ENCODE measurements at places on chromosomes 7 and 10.

- DNase-seq: no peak
Observed at GRCh38 chr7:82600531-82600930, 157.0 kb upstream of the CACNA2D1 start.

GRCh38 chr7:6530626-6531491, 20.4 kb downstream of the GRID2IP start:
- no peak for DNase-seq

GRCh38 chr10:555682-556350, 133.7 kb downstream of the DIP2C start:
- DNase-seq: no peak

DNA sequence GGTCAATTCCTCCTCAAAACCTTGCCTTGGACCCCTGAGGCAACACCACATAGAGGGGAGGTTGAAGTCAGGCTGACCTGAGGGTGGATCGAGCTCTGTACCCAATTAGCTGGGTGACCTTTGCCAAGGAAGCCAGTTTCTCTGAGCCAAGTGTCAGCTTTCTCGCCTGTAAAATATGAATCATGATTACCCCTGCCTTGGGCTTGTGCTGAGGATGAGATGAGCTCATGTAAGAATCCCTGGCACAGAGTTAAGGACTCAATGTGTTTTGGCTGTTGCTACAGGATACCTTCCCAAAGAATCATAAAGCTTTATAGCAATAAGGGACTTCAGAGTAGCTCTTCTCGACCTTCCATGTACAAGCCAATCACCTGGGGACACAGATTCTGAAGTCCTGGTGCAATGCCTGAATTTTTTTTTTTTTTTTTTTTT, 43.5 kb upstream of the CACUL1 start:
- peak; percentile 66 for DNase-seq

DNA sequence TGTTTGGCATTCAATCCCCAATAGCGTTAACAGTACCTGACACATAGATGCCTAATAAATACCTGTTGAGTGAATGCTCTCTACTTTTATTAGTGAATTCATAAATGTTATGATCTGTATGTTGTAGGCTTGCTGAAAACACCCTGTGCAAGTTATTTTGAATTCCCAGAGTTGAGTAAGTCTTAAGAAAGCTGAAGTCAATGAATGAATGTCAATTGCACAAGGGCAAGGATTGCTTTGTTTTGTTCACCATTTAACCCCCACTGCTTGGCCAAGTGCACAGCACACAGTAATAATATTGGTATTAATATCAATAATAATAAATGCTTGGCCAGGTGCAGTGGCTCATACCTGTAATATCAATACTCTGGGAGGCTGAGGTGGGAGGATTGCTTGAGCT, 10.2 kb downstream of the CPA1 start:
- no peak for DNase-seq

DNA sequence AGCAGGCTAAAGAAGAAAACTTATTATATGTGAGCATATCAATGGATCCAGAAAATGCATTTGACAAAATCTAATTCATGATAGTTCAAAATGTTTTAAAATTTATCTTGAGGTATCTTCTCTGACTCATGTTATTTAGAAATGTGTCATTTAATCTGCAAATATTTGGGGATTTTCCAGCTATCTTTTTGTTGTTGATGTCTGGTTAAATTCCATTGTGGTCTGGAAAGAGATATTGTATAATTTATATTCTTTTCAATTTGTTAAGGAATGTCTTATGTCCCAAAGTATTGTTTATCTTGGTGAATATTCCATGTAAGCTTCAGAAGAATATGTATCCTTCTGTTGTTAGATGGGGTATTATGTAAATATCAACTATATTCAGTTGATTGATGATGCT, 942.5 kb downstream of the KCNMA1 start:
- DNase-seq: no peak

- peak; percentile 21 for DNase-seq
Observed at GRCh38 chr7:55247428-55247827, 117.7 kb upstream of the LANCL2 start.

DNA sequence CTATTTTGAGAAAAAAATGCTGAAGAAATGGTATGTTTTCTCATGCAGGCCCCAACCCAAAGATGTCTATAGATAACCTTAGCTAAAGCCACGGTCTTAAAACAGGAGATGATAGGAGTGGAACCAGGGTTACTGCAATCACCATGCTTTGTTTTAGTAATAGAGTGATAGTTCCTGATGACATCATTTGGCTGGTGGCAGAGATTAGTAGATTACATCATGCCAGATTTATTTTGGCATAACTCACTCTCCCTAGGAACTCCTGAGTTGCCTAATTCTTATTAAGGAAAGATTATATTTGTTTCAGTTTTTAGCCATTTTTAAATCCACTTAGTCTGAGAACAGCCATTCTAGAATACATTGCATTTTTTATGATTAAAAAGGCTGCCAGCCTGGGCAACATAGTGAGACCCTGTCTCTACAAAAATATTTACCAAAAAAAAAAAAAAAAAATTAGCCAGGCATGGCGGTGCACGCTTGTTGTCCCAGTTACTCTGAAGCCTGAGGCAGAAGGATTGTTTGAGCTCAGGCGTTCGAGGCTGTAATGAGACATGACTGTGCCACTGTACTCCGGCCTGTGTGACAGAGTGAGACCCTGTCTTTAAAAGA, 17.8 kb downstream of the ENO4 start:
- peak; percentile 47 for DNase-seq

GRCh38 chr7:55081472-55082227, 62.8 kb downstream of the EGFR start:
- DNase-seq: peak; percentile 43

GRCh38 chr7:74083928-74084721, 521 bp downstream of the LIMK1 start:
- peak; percentile 56 for DNase-seq

DNA sequence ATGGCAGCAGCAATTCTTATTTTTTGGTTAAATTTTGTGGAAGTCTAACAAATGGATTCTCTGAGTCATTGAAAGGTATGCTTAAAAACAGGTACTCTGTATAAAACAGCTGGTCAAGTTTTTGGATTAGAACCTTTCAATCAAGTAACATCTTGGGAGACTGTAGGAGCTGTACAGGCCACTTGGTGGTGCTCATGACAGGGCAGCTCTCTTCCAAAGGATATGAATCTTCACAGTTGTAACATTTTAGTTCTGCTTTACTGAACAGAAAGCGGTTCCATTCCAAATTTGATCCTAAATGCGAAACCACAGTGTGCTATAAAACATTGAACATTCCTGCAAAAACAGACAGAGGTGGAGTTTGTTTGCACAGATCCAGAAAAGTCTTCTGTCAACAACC, 44.5 kb upstream of the AGR3 start:
- peak; percentile 67 for DNase-seq

GRCh38 chr10:132848291-132848701, 62.3 kb upstream of the NKX6-2 start:
- DNase-seq: no peak

GRCh38 chr7:149743476-149744255, 29.7 kb downstream of the ZNF467 start:
- DNase-seq: peak; percentile 12

DNA sequence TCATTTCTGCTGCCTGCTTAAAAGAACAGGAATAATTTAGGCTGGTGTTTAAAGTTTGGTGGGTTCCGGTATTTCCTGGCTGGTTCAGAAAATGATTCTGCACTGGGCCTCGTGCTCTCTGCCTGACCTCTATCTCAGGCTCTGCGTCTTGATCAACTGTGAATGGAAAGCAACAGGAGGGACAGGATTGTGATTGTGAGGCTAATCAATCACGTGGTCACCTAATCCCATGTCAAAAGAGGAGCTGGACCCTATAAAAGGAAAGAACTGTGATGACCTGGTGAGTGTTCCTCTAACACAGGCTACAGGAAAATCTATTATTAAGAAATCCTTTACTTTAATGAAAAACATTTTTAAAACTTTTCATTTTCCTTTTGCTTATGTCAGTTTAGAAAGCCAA, at the start of gene DHX32:
TSS of gene DHX32 (minus strand) at position 101 of the 400 bp plus-strand sequence. CDS start 468 bp downstream, outside the sequence.
- DNase-seq: no peak

GRCh38 chr10:102935939-102936605, 18.0 kb downstream of the CNNM2 start:
- DNase-seq: no peak

DNA sequence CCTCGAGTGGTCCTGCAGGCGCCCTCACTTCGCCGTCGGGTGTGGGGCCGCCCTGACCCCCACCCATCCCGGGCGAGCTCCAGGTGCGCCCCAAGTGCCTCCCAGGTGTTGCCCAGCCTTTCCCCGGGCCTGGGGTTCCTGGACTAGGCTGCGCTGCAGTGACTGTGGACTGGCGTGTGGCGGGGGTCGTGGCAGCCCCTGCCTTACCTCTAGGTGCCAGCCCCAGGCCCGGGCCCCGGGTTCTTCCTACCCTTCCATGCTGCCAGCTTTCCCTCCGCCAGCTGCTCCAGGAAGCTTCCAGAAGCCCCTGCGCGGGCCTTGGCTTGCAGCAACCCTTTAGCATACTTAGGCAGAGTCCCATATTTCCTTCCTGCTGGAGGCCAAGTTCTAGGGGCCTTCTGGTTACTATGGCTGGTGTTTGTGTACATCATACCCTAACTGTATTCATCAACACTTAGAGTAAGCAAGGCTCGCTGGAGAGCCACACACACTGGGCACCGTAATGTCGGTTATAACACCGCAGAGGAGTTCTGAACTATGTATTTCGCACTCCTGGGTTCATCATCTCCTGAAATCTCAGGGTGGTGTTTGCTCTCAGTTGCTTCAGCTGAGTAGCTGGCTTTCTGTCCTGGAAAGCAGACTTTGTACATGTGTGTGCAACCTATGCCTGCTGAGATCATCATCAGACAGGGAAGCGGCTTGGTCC, 471 bp downstream of the MGMT start:
- DNase-seq: peak; percentile 29

- no peak for DNase-seq
Observed at GRCh38 chr7:106294334-106294733, 9.6 kb upstream of the NAMPT start.

Data from AG10803 (cell line).